CD4-positive, alpha-beta T cell (primary cell): ENCODE measurements at places on chromosomes 3 and 15.

DNA sequence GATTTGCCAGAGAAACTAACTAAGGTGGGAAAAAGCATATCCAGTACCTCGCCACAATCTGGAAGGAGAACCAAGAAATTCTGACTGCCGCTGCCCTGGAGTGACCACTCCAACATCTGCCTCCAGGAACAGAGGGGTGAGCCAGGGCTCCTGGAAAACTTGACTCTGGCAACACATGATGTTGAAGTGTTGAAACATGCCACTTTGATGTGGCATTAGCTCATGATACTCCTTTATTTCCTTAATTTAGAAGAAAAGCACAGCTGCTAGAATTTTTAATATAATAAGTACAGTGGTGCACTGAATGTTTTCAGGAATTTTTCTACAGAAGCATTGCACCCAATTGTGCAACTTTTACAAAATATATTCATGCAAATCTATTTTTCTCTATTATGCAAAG lies 109.9 kb upstream of the BCL6 start:
- DNase-seq: no peak

GRCh38 chr3:140081887-140082286 lies 146.9 kb downstream of the CLSTN2 start:
- DNase-seq: no peak

DNA sequence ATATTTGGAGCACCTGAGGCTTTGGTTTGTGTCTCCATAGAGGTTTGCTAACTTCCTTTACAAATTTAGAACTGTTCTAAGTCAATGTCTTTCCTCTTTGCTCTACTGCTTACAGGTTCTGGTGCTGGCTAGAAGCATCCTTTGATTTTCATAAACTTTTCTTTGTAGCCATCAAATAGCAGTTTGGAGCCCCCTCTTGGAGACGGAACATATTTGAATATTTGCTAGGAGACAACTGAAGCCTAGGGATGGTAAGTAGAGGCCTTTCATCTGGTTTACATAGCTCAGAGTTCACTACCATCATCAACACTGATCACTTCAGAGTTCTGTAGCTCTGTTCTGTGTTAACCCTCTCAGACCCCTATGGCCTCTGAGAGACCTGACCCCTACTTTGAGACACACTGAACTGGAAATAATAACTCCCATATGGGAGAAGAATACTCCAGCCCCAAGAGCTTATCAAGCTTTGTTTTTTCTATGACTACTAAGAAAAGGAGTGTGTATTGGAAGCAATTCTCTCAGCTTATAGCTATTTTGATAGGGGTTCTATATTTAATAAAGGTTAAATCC lies 420.4 kb downstream of the EPHA3 start:
- DNase-seq: no peak

DNA sequence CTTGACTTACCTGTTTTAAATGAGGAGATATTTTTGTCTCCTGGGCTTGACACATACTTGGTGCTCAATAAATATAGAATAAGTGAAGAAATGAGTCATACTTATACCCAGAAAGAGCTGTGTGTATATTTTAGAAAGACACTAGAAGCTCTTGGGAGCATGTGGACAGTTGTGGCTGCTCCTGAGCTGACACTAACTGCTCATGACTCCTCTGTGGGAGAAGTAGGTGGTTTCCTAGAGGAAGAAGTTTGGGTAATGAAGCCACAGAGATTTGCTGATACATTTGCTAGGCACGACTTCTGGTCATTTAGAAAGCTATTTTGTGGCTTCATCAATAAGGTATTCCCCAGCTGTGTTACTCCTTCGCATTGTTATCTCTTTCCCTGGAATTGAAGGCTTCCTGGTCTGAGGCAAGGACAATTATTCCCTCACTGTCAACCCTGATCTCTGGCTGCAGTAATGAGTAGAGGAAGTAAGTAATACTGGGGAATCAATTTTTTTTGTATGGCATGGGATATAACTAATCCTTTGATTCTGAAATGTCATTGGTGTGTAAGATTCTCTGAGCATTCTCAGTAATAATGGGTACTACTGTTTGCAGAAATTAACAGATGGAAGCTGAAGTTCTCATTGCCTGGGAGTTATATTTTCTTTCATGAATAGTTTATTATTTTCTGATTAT lies 79.6 kb upstream of the DCBLD2 start:
- no peak for DNase-seq

GRCh38 chr3:195889870-195890295 lies 18.5 kb downstream of the TNK2 start:
- DNase-seq: no peak

DNA sequence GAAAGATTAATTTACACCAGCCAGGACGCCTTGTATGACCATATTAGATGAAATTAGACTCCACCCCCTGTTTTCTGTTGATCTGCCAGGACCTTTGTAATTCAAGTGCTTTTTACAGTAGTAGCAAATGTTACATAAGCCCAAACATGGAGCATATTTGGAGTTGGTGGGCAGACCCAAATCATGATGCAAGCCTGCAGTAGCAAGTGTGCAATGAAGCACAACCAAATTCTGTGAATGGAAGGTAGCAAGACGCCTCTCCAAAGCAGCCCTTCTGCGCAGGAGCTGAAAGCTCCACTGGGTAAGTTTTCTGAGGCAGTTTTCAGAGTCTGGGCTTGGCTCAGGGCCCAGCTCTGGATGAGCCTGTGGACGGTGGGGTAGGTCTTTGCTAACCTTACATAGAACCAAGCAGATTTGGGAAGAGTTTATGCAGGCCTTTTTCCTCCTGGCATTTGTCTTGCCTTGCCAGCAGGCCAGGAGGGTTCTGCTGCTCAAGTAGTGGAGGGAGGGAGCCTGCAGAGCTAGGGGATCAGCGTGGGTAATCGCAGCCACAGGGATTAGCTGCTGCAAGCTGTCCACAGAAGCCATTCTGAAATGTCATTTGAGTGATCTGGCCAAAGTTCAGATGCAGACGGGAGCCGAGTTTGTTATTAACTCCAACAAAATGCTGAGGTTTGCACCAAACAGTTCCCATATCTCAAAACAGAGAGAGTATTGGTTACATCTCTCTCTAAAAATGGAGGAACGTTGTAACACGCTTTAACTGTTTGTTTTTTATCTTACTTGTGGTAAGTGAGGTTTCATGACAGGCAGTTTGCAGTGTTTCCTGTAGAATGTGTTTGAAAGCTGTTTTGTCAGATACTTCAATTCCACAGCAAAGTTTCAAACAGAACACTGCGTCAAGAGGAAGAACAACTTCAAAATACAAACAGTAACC lies 55.4 kb downstream of the PSMD6 start:
- DNase-seq: peak; percentile 29

- DNase-seq: no peak
Observed at GRCh38 chr15:77527164-77527778, 105.4 kb downstream of the LINGO1 start.

DNA sequence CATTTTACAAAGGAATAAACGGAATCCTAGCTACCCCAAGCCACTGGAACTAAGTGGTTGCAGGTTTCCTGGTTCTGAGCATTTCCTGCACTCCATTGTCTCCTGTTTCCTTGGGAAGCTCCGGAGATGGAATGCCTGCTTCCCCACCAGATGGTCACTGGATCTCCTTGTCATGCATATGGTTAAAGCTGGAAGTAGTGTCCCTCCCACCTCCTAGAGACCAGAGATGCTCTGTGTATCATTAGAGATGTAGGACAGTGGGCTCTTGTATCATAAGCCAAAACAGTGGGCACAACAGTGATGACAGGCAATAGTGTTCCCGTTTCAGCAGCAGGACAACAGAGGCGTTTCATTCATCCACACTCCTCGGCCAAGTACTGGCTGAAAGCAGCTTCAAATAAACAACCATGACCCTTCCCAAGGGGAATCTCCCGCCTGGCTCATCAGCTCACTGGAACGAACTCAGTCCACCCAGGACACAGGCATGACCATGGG lies 136.2 kb upstream of the EIF1B start:
- no peak for DNase-seq
